ENCODE measurements at places on chromosomes 5 and 9.

DNA sequence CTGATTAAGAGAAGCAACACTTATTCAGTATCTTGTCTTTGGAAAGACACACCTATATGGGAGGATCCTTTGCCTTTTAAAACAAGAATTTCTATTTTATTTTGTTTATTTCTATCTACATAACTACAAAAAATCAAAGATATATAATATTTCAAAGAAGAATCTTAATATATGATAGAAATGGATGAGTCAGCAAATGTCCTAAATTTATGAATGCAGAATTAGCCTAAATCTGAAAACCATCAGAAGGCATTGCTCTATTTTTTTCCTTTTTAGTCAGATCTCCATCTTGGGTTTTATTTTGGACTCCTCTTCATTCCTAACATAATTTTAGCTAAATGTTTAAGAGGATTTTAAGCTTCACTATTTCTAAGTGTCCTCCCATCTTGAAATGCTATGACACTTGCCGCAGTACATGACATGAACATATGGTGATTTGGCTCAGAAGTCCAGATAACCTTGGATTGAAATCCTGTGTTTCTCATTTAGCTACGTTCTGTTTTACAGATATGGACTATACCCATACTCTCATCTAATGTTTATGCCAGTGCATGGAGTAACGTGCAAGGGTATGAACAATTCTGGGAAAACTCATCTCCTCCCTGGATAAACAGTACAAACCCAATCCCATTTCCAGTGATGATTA is 1322.8 kb upstream of the DMAC1 start:
- no peak for DNase-seq

GRCh38 chr9:28671000-28671399 is 1097.7 kb upstream of the C9orf72 start:
- DNase-seq, result no peak

- no peak for DNase-seq
Measured at GRCh38 chr5:586751-587285, 25.3 kb upstream of the CEP72 start.

GRCh38 chr5:61381968-61382367 is 49.9 kb downstream of the ZSWIM6 start:
- no peak for DNase-seq

- no peak for DNase-seq
Measured at GRCh38 chr5:68843624-68844364, 250.0 kb upstream of the SLC30A5 start.

GRCh38 chr5:104018299-104018698 is 455.7 kb upstream of the NUDT12 start:
- DNase-seq, result no peak

GRCh38 chr9:93264338-93265125 is 80.6 kb downstream of the WNK2 start:
- peak; percentile 12 for DNase-seq

DNA sequence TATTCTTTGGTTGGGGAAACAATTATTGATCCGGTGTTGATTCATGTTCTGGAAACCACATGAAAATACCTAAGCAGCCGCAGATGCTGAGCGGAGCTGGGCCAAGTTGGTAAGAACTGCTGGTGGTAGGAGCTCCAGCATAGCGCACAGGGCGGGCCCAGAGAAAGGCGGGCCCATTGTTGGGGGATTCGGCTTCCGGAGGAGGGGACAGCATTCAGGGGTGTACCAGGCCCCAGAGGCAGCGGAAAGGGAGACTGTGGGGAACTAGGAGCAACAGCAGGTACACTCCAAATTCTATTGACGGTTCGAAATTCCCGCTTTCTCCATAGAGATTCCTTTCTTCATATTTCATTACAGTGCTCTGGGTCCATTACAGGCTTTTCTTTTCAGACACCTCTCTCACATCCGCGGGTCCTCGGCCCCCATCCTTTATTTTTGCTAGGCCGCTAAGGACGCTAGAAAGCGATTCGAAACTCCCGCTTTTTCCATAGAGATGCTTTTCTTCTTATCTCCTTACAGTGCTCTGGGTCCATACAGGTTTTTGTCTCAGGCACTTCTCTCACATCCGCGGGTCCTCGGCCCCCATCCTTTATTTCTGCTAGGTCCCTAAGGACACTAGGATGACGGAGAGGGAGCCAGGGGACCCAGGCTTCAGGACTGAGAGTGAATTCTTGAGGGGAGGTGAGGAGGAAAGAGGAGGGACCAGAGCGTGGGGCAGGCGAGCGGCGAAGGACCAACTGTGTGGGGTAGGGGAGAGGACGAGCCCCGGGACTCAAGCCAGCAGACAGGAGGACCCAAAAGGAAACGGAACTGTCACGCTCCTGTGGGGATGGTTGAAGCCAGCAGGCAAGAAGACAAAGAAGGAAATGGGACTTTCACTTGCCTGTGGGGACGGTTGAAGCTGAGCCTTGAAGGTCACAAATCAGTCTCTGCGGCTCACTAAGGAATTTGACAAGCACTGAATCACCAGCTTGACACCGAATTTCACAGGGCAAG is at the start of gene CCDC152:
Gene CCDC152 (plus strand): TSS at position 213 of the 996 bp plus-strand sequence. CDS start 2,304 bp downstream, outside the sequence.
- DNase-seq, result peak; percentile 41

GRCh38 chr9:137813167-137813566 is 64.4 kb upstream of the CACNA1B start:
- no peak for DNase-seq

GRCh38 chr5:42242881-42243485 is 180.3 kb upstream of the GHR start:
- no peak for DNase-seq

GRCh38 chr9:119337573-119337972 is 31.7 kb downstream of the BRINP1 start:
- DNase-seq, result no peak

GRCh38 chr5:157168286-157168685 is 2.2 kb upstream of the GARIN3 start:
- no peak for DNase-seq

DNA sequence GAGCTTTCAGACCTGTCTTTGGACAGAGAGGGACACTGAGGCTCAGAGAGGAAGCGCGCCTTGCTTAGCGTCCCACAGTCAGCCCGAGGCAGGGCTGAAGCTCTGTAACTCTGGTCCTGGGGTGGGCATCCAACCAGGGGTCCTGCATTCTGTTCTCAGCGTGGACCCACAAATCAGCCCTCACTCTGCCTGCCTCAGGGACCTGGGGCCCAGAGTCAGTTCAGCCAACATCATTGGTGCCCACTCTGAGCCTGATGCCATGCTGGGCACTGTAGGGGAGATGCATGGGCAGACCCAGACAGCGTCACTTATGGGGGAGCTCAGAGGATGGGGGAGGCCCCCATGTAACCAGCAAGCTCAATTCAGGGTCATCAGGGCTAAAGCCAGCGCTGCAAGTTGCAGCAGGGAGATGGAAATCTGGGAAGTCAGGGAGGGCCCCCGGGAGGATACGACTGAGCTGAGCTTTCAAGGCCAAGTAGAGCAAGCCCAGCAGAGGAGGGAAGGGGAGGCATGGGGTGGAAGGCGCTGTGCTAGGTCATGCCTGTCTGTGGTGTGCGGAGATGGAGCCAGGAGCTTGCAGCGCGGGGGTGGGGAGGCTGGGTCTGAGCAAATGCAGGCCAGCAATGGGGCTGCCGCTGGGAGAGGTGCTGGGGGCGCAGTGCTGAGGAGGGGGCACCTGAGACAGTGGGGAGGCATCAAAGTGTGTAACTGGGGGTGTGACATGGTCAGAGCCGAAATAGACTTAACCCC is 21.1 kb downstream of the CORO2A start:
- no peak for DNase-seq

All from GM10248 (cell line).